Right hindlimb (tissue), 1 donor: ENCODE measurements at places on chromosomes 13 and 19.
A peak's percentile ranks its signal among the peaks of the same experiment; 100 is the strongest.

- no peak for DNase-seq
These were observed 125.4 kb downstream of the FGF14 start for GRCh38 chr13:102276404-102276803.

DNA sequence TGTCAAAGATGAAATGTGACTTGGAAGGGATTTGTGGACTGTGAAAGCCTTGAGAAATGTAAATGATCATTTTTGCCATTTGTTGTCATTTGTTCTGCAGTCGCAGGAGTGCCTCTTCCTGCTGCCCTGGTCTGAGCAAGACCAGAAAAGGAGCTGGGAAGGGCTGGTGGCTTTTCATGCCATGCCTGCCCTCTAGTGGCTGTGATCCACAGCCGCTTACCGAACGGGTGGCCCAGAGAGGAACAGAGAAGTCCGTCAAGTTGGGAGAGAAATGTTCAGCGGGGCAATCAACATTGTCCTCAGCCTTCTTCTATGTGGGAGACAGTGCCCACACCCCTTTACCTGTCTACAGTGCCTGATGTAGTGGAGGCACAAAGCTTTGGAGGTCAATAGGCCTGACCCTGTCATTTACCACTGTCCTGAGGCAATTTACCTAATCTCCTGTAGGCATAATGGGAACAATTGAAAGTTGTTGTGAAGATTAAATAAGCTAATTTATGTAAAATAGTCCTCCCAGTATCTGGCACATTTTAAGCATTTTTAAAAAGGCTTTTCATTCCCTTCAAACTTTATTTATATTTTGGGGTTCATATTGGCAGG is 224.5 kb downstream of the B3GLCT start:
- DNase-seq = peak; percentile 83

- DNase-seq = no peak
These were observed 3.5 kb downstream of the LYPD5 start for GRCh38 chr19:43798546-43799409.

DNA sequence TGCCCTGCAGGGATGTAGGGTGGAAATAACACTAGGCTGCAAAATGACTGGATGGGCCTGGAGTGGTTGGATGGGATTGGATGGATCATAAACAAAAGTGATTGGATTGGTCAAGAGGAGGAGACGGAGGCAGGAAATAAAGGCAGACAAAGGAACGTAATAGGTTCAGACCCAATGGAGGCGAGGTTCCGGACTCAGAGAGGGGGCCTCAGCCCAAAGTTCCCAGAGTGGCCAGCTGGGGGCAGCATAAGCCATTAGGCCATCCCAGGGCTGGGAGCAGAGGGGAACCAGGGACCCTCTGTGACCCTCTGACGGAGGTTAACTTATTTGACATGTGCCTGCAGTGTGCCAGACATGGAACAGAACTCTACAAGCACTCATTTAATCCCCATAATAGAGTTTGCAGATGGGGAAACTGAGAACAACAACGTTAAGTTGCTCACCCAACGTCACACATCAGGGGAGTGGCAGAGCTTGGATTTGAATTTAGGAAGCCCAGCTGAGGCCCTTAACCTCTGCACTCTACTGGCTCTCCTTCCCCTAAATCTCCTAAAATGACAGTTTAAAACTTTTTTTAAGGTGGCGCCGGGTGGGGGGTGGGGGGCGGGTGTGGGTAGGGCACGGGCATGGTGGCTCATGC is 15.3 kb upstream of the MAP1S start:
- DNase-seq = no peak

DNA sequence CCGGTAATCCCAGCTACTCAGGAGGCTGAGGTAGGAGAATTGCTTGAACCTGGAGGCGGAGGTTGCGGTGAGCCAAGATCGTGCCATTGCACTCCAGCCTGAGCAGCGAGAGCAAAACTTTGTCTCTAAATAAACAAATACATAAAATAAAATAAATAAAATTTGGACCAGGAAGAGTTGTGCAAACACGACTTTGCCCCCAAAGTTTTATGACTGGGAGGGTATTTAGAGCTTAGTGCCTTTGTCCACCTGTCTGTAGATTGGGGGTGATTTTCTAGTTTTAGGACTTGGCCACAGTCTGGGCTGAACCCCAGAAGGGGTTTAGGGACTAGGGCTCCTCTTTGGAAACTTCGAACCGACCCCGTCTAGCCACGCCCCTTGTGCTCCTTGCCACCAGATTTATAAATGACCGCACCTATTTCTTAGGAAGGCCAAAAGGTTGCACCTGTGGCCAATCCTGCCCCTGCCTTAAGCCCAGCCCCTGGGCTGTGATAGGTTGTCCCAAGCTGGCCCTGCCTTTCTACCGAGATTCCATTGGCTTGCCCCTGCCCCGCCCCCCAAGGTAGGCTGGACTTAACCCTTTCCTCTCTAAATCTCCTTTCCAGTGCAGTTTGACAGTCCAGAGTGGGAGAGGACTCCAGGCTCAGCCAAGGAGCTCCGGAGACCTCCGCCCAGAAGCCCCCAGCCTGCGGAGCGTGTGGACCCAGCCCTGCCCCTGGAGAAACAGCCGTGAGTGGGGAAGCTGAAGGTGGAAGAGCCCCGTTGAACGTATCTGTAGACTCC is 5.3 kb downstream of the SHD start:
- no peak for DNase-seq

GRCh38 chr13:27465611-27466010 is 15.2 kb upstream of the MTIF3 start:
- DNase-seq = no peak

GRCh38 chr13:57346786-57347185 is 179.8 kb downstream of the PRR20E start:
- no peak for DNase-seq

- DNase-seq = no peak
These were observed 9.7 kb downstream of the GPR42 start for GRCh38 chr19:35380450-35381124.

GRCh38 chr19:50476224-50476906 is at the start of the genes EMC10 and GARIN5A:
TSS of gene EMC10 (plus strand) at chr19:50476507. CDS start at chr19:50476545, 38 bp downstream.
TSS of gene GARIN5A (minus strand) at chr19:50476848. CDS start at chr19:50476388, 460 bp downstream.
- peak; percentile 95 for DNase-seq
